ENCODE measurements at places on chromosomes 12 and 14.
A peak's percentile ranks its signal among the peaks of the same experiment; 100 is the strongest.

- H3K27ac ChIP-seq: no peak overlapping the region
- H3K27me3 ChIP-seq: peaks cover 3% of the 10 kb centered on the region
- DNase-seq: peak; percentile 3
- H3K4me1 ChIP-seq: peaks cover 30% of the 10 kb centered on the region
- no peak overlapping the region for H3K4me3 ChIP-seq
- H3K36me3 ChIP-seq: 0 out of 2 replicates have a peak, but pooled peaks cover 4% of the 10 kb centered on the region
Observed at GRCh38 chr12:42730291-42730690, 140.7 kb upstream of the PRICKLE1 start.

GRCh38 chr12:120156315-120157259 is 37.9 kb downstream of the GCN1 start:
- H3K27ac ChIP-seq: no peak overlapping the region
- no peaks in the 10 kb centered on the region for H3K27me3 ChIP-seq
- no peak overlapping the region for H3K4me3 ChIP-seq

DNA sequence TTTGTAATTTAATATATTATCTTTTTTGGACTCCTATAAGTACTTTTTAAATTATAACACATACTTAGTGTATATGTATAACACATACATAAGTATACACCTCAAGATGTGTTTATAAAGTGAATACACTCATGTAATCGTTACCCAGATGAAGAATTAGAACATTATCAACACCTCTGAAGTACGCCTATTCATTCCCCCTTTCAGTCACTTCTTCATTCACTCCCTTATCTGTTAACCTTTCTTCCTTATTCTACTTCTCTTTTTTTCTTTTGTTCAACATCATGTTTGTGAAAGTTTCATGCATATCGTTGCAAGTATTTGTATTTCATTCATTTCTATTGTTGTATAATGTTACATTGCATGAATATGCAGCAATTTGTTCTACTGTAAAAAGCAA is 98.5 kb downstream of the ARID2 start:
- H3K36me3 ChIP-seq: peaks cover 19% of the 10 kb centered on the region
- no peaks in the 10 kb centered on the region for H3K27me3 ChIP-seq
- no peak overlapping the region for H3K27ac ChIP-seq
- no peaks in the 10 kb centered on the region for H3K4me1 ChIP-seq
- H3K4me3 ChIP-seq: no peak overlapping the region

DNA sequence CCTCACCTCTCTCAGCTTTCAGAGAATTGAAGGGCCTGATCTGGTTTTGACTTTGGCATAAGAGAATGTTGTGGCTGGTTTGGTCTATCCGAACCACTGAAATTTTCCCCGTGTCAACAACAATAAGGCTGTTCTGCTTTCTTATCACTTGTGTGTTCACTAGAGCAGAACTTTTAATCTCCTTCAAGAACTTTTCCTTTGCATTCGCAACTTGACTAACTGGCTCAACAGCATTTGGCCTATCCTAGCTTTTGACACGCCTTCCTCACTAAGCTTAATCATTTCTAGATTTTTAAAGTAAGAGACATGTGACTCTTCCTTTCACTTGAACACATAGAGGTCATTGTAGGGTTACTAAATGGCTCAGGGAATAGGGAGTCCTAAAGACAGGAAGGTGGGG is 25.9 kb upstream of the EDDM3A start:
- no peak overlapping the region for H3K4me3 ChIP-seq
- H3K27ac ChIP-seq: no peak overlapping the region
- H3K27me3 ChIP-seq: peaks cover 27% of the 10 kb centered on the region
- DNase-seq: no peak
- no peaks in the 10 kb centered on the region for H3K36me3 ChIP-seq
- H3K4me1 ChIP-seq: no peaks in the 10 kb centered on the region

DNA sequence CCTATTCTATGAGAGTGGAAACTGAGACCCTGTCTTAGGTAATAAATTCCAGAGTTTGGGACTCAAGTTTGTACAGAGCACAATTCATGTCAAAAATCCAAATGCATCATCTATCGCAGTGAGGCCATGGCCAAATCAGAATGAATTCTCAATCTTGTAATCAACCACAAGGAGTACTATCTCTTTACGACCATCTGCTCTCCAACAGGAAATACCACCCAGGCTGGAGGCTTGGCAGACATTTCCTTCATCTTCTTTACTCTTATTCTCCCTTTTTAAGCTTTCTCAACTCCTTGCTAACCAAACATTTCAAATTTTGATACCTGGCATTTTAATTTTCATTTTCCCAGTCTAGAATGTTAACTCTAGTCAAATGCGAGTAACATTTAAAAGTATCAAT is 32.7 kb upstream of the RNU6-7 start:
- H3K27me3 ChIP-seq: peaks cover 9% of the 10 kb centered on the region
- no peak for DNase-seq
- H3K36me3 ChIP-seq: no peaks in the 10 kb centered on the region
- no peak overlapping the region for H3K4me3 ChIP-seq
- H3K4me1 ChIP-seq: 0 out of 2 replicates have a peak, but pooled peaks cover 6% of the 10 kb centered on the region
- H3K27ac ChIP-seq: no peak overlapping the region

- no peak overlapping the region for H3K27ac ChIP-seq
- no peak for DNase-seq
- H3K4me1 ChIP-seq: no peaks in the 10 kb centered on the region
- H3K4me3 ChIP-seq: no peak overlapping the region
- H3K27me3 ChIP-seq: no peaks in the 10 kb centered on the region
- H3K36me3 ChIP-seq: no peaks in the 10 kb centered on the region
Observed at GRCh38 chr12:73136386-73136785, 864.2 kb downstream of the TRHDE start.

DNA sequence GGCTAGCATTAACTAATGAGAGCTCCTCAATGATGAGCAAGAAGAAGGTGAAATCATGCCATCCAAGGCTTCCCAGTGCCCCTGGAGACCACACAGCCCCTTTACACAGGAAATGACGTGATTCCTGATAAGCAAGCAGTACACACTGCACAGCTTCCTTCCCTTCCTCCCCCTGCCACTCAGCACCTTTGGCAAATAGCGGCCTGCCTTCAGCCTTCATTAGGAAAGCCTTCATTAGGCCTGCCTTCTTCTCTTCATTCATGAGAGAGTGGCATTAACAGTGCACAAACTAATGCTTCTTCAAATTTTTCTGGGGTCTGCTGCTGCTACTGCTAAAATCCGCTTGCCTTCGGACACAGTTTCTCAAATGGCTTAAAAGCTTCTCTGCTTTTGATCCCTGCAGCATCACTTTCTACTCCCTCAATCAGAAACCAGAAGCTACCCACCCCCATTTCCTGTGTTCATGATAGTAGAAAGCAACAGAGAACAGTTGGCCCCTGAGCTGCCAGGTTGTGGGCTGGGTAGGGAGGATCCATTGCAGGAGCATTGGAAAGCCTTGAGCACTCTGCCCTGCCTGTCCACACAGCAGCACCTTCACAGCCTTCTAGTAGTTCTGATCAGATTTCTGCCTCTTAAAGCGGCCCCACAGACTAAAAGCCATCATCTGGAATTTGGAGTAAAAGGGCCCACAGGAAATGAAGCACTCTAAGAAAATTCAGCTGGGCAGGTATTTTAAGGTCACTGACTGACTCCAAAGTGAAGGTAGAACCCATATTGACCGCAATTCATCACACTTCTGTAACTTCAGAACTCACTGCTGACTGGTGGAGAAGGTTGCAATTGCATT is 103.8 kb upstream of the ETV6 start:
- H3K27me3 ChIP-seq: peaks cover 36% of the 10 kb centered on the region
- peaks cover 11% of the 10 kb centered on the region for H3K4me1 ChIP-seq
- H3K36me3 ChIP-seq: no peaks in the 10 kb centered on the region
- H3K27ac ChIP-seq: no peak overlapping the region
- H3K4me3 ChIP-seq: no peak overlapping the region

DNA sequence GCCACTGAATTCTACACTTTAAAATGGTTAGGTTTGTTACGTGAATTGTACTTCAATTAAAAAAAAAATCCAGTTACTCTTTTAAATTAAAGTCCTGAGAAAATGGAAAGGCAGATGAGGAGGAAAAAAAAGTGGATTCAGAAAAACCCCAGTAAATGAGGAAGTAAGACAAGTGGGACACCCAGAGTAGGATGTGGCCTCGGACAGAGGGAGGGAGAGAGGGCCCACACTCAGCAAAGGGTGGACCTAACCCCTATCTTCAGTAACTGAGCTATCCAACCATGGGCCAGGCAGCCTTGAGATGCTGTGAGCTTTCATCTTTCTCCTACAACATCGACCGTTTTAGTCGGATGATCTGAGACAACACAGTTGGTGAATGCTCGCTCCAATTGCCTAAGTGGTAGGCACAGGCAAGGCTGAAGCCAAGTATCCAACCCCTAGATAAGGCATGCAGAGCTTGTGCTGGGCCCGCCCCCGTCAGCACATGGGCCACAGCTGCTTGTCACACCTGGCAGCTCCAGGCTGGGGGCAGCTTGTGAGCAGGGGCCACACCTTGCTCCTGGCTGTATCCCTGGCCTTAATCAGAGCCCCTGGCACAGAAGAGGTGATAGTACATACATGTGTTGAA is 142.1 kb downstream of the TTC7B start:
- peaks cover 18% of the 10 kb centered on the region for H3K36me3 ChIP-seq
- peaks cover 46% of the 10 kb centered on the region for H3K4me1 ChIP-seq
- no peak overlapping the region for H3K4me3 ChIP-seq
- no peak for DNase-seq
- no peak overlapping the region for H3K27ac ChIP-seq
- H3K27me3 ChIP-seq: no peaks in the 10 kb centered on the region

Measured in HFFc6 (cell line).